Activated T-cell treated with anti-CD3 and anti-CD28 coated beads for 4 hours (primary cell): ENCODE measurements at places on chromosomes 1 and 21.

DNA sequence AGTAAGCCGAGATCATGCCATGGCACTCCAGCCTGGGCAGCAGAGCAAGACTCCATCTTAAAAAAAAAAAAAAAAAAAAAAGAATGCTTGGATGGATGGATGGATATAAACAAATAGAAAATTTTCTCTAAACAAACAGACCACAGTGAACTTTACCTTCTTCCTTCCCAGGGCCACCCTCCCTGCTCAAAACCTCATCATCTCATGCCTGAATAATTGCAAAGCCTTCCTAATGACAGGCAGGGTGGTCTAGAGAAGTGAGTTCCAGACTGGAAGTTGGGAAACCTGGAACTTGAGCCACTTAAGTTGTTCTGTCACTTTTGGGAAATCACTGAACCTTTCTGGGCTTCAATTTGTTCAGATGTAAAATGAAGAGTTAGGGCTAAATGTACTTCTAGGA is 17.6 kb downstream of the ATP2B4 start:
- no peak for DNase-seq

DNA sequence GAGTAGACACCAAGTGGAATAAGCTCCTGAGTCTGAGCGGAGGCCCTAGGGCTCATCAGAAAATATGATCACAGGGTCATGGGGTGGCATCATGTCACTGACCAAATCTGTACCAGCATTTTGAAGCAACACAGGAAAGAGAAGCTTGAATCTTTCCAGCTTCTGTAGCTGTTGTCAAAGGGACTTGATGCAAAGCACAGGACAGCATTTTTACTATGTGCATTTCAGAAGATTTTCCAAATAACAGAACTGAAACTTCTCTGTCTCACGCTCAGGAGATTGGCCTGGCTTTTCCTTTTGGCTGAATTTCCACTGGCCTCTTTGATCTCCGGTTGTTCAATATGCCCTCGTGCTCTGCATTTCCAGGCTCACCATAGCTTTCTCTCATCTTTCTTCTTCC is 127.2 kb upstream of the ATP1B1 start:
- DNase-seq: no peak

DNA sequence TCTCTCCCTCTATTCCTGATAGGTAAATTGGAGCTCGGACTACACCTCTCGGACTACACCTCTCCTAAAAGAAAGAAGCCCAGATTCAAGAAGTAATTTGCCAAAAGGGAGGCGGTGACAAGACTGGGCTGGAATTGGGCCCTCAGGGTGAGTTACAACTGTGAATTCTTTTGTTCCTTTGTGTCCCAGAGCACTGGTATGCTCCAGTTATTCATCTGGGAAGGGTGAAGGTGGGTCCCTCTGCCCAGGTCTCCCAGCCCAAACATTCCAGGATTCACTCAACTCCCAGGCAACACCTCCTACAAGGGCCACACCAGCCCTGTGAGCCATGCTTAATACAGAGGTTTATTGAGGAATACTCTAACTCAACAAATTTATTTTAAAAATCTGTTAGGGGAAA is 69.2 kb downstream of the LMX1A start:
- DNase-seq: no peak

GRCh38 chr1:26213335-26213905 is 20.6 kb upstream of the CEP85 start:
- no peak for DNase-seq
